Transverse colon (tissue), 4 donors: ENCODE measurements at places on chromosomes 12 and 14. TPM values are rescaled to one million over a fixed set of nuclear protein-coding genes. Genes with fewer than 3 reads are reported as not detected.

CSAD gene
- 29.1 TPM for total RNA-seq

KNTC1 gene
- 24.9 TPM for total RNA-seq

CYP46A1 gene
- total RNA-seq: 0.27 TPM

VDR gene
- total RNA-seq: 191 TPM

MAP3K9 gene
- total RNA-seq: 12.7 TPM

NPAS3 gene
- total RNA-seq: 1.6 TPM

HOXC11 gene
- total RNA-seq: not detected

ESR2 gene
- total RNA-seq: 1.4 TPM

RHOJ gene
- total RNA-seq: 19.8 TPM

ADCY6 gene
- total RNA-seq: 116 TPM

MMP19 gene
- 8.9 TPM for total RNA-seq

KLHL33 gene
- not detected for total RNA-seq

STAC3 gene
- total RNA-seq: 1.8 TPM

GSKIP gene
- 54.6 TPM for total RNA-seq

TSPAN19 gene
- not detected for total RNA-seq

CHURC1 gene
- 54.3 TPM for total RNA-seq
